Small intestine (tissue), 16 donors: ENCODE measurements at places on chromosomes 5 and 9.

- H3K36me3 ChIP-seq, result no peaks in the 10 kb centered on the region
- no peak for DNase-seq
- no peak overlapping the region for H3K4me3 ChIP-seq
- H3K4me1 ChIP-seq, result no peaks in the 10 kb centered on the region
These were observed 18.9 kb downstream of the AMBP start for GRCh38 chr9:114059047-114059803.

DNA sequence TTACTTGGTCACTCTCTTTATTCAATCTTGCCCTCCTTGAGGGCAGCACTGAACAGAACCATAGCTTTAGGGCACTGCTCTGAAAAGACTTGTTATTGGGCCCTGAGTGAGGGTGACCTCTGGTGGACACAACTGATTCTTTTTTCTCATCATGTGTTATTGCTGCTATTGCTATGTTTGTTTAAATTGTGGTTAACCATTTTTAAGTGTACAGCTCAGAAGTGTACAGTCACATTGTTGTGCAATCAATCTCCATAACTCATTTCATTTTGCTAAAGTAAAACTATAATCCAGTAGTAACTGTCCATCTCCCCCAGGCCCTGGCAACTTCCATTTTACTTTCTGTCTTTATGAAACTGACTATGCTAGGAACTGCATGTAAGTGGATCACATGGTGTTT, 351.1 kb upstream of the RIOK2 start:
- H3K36me3 ChIP-seq, result no peaks in the 10 kb centered on the region
- no peaks in the 10 kb centered on the region for H3K27me3 ChIP-seq
- H3K4me1 ChIP-seq, result peaks cover 7% of the 10 kb centered on the region
- peak; percentile 80 for DNase-seq
- no peak overlapping the region for H3K4me3 ChIP-seq

DNA sequence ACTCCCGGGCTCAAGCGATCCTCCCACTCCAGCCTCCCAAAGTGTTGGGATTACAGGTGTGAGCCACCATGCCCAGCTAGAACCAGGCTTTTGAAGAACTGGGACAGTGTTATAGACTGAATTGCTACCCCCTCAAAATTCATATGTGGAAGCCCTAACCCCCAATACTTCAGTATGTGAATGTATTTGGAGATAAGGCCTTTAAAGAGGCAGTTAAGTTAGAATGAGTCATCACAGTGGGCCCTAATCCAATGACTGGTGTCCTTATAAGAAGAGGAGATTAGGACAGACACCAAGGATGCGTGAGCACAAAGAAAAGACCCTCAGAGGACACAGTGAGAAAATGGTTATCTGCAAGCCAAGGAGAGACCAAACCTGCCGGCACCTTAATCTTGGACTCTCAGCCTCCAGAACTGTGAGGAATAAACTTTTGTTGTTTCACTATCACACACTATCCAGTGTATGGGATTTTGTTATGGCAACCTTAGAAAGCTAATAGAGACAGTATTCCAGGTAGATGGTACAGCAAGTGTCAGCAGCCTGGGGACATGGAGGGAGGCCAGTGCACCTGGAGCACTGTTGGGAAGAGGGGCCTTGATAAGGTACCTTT, 31.4 kb upstream of the ERGIC1 start:
- no peaks in the 10 kb centered on the region for H3K4me1 ChIP-seq
- H3K4me3 ChIP-seq, result no peak overlapping the region
- H3K27me3 ChIP-seq, result no peaks in the 10 kb centered on the region
- DNase-seq, result no peak
- no peaks in the 10 kb centered on the region for H3K36me3 ChIP-seq
- H3K27ac ChIP-seq, result no peak overlapping the region

DNA sequence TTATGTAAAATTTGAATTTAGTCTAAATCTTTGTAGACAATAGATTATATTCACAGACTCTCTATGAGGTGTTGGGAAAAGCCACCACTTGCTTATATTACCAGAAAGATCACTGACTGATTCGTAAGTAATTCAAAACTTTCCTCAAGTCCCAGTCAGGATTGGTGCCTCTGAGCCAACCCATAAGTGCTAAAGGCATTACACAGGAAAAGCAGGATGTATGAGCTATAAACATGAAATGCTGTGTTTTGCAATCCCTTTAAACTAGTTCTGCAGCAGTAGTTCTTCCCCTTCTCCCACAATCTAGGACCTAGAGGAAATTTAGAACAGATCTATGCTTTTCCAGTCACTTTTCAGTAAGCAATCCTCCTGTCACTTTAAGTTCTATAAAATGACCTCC, 48.0 kb downstream of the SHLD3 start:
- no peak overlapping the region for H3K4me3 ChIP-seq
- H3K4me1 ChIP-seq, result no peaks in the 10 kb centered on the region
- no peak overlapping the region for H3K27ac ChIP-seq
- peaks cover 4% of the 10 kb centered on the region for H3K36me3 ChIP-seq
- DNase-seq, result no peak
- no peaks in the 10 kb centered on the region for H3K27me3 ChIP-seq

GRCh38 chr9:79637177-79637925, 65.6 kb downstream of the TLE4 start:
- no peaks in the 10 kb centered on the region for H3K36me3 ChIP-seq
- H3K4me3 ChIP-seq, result no peak overlapping the region
- peak; percentile 31 for DNase-seq

GRCh38 chr9:131854896-131855613, 115.2 kb upstream of the RAPGEF1 start:
- peaks cover 6% of the 10 kb centered on the region for H3K27me3 ChIP-seq
- H3K27ac ChIP-seq, result no peak overlapping the region
- no peaks in the 10 kb centered on the region for H3K36me3 ChIP-seq
- no peak for DNase-seq
- no peaks in the 10 kb centered on the region for H3K4me1 ChIP-seq
- H3K4me3 ChIP-seq, result no peak overlapping the region

- H3K4me3 ChIP-seq, result no peak overlapping the region
- no peaks in the 10 kb centered on the region for H3K36me3 ChIP-seq
- no peak overlapping the region for H3K27ac ChIP-seq
- no peak for DNase-seq
- no peaks in the 10 kb centered on the region for H3K27me3 ChIP-seq
These were observed 81.7 kb downstream of the MACROH2A1 start for GRCh38 chr5:135317286-135317685.

- H3K4me3 ChIP-seq, result no peak overlapping the region
- no peaks in the 10 kb centered on the region for H3K36me3 ChIP-seq
- H3K4me1 ChIP-seq, result no peaks in the 10 kb centered on the region
- H3K27ac ChIP-seq, result no peak overlapping the region
These were observed 112.0 kb upstream of the CTNND2 start for GRCh38 chr5:12016159-12016746.

- DNase-seq, result no peak
- no peak overlapping the region for H3K4me3 ChIP-seq
- H3K36me3 ChIP-seq, result no peaks in the 10 kb centered on the region
- no peak overlapping the region for H3K27ac ChIP-seq
- H3K27me3 ChIP-seq, result no peaks in the 10 kb centered on the region
These were observed 11.4 kb downstream of the GRM6 start for GRCh38 chr5:178983728-178984127.

DNA sequence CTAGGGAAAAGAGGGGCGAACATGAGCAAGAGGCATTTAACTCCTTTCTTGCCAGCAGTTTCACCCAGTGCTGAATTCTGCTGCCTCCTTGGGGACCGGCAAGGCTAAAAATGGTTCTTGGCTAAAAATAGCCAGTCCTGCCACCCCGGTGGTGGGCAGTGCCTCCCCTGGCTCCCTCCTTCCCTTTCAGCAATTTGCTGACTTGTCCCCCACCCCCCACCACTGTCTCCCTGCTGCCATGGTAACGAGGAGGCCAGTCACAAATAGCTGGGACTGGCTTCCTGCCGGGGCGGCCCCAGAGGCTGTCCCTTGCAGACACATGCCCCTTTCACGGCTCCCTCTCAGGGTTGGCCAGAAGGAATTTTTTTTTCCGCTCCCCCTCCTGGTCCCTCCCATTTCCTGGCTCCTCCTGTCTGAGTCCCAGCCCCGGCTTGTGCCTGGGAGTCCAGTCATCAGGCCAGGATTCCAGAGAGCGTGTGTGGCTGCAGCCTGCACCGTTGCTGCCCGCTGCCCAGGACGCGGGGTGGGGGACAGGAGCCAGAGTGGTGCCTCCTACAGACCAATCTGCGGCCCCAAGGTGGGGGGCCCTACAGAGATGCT, 130.3 kb downstream of the RGS3 start:
- H3K4me3 ChIP-seq, result no peak overlapping the region
- H3K36me3 ChIP-seq, result peaks cover 67% of the 10 kb centered on the region
- no peaks in the 10 kb centered on the region for H3K4me1 ChIP-seq
- peak overlapping the region; percentile 60 for H3K27ac ChIP-seq
- DNase-seq, result peak; percentile 92

DNA sequence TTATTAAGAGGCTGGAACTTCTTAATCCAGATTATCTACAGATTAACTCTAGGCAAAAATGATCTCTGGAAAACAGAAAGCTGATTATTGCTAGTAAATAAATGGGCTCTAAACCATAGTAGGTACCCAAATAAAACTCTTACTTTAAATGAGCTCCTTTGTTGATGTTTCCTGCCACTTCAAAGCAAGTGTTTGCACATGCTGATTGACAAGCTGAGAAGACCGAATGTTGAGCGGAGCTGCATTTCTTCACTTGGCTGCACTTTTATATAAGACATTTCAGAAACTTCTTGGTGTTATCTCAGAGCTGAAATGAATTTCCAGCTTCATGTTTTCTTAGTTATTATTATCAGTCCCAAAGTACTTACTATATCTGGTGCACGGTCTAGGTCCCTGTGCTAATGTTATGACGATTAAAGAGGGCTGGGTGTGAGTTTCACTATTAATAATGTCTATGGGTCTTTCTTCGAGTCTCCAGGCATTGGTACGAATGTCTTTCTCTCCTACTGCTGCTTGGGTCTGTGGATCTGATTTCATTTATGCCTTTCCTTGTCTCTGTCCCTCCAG, 58.6 kb upstream of the CTXN3 start:
- H3K4me3 ChIP-seq, result no peak overlapping the region
- no peak overlapping the region for H3K27ac ChIP-seq
- H3K36me3 ChIP-seq, result no peaks in the 10 kb centered on the region
- DNase-seq, result no peak

- H3K4me3 ChIP-seq, result no peak overlapping the region
- H3K4me1 ChIP-seq, result no peaks in the 10 kb centered on the region
- no peaks in the 10 kb centered on the region for H3K36me3 ChIP-seq
- no peak overlapping the region for H3K27ac ChIP-seq
- H3K27me3 ChIP-seq, result no peaks in the 10 kb centered on the region
These were observed 21.2 kb upstream of the MLANA start for GRCh38 chr9:5869315-5870019.

GRCh38 chr9:130639124-130639765, 25.1 kb upstream of the PRDM12 start:
- no peak overlapping the region for H3K4me3 ChIP-seq
- peaks cover 14% of the 10 kb centered on the region for H3K36me3 ChIP-seq
- no peak for DNase-seq
- no peaks in the 10 kb centered on the region for H3K4me1 ChIP-seq
- H3K27me3 ChIP-seq, result no peaks in the 10 kb centered on the region

- no peak overlapping the region for H3K27ac ChIP-seq
- H3K36me3 ChIP-seq, result peaks cover 7% of the 10 kb centered on the region
- H3K4me3 ChIP-seq, result no peak overlapping the region
- H3K4me1 ChIP-seq, result no peaks in the 10 kb centered on the region
- no peaks in the 10 kb centered on the region for H3K27me3 ChIP-seq
These were observed 18.3 kb downstream of the FBXW5 start for GRCh38 chr9:136926154-136926704.

- DNase-seq, result peak; percentile 34
- no peak overlapping the region for H3K27ac ChIP-seq
- no peaks in the 10 kb centered on the region for H3K36me3 ChIP-seq
These were observed 142.3 kb upstream of the FSTL4 start for GRCh38 chr5:133754575-133755169.

GRCh38 chr5:45741110-45741509, 44.9 kb upstream of the HCN1 start:
- no peak overlapping the region for H3K27ac ChIP-seq
- DNase-seq, result no peak
- H3K4me3 ChIP-seq, result no peak overlapping the region
- H3K36me3 ChIP-seq, result no peaks in the 10 kb centered on the region
- H3K27me3 ChIP-seq, result no peaks in the 10 kb centered on the region

GRCh38 chr9:132551556-132551955, 30.9 kb upstream of the BARHL1 start:
- DNase-seq, result no peak
- peaks cover 17% of the 10 kb centered on the region for H3K27me3 ChIP-seq
- H3K27ac ChIP-seq, result no peak overlapping the region
- no peak overlapping the region for H3K4me3 ChIP-seq
- no peaks in the 10 kb centered on the region for H3K4me1 ChIP-seq

DNA sequence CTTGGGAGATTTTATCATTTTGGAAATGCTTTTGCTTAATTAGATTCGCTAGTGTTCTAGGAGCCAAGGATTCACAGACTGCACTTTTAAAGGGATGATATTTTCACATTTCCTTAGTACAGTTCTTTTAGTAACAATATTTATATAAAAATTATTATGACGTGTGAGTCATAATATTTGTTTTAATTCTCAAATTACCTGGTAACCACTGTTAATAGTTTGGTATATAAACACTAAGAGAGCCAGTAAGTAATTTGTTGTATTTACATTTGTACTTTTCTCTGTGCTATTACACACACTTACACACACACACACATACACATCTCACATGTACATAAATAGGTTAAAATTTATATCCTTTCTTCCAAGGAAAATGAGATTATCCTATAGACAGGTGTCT, 58.8 kb upstream of the RAD23B start:
- no peak for DNase-seq
- no peaks in the 10 kb centered on the region for H3K36me3 ChIP-seq
- H3K4me1 ChIP-seq, result peaks cover 4% of the 10 kb centered on the region
- H3K27ac ChIP-seq, result no peak overlapping the region

GRCh38 chr9:136983656-136984314, 992 bp downstream of the LCNL1 start:
- no peak overlapping the region for H3K27ac ChIP-seq
- H3K4me1 ChIP-seq, result no peaks in the 10 kb centered on the region
- H3K36me3 ChIP-seq, result no peaks in the 10 kb centered on the region
